Stimulated activated CD8-positive, alpha-beta memory T cell treated with anti-CD3 and anti-CD28 coated beads, Interleukin-15, amount 100 ng/mL, for 48 hours (primary cell): ENCODE measurements at places on chromosomes 6 and 20.
A peak's percentile ranks its signal among the peaks of the same experiment; 100 is the strongest.

- DNase-seq, result no peak
These were observed 519.7 kb upstream of the CDH4 start for GRCh38 chr20:60732322-60732721.

- no peak for DNase-seq
These were observed 261.5 kb downstream of the SLC24A3 start for GRCh38 chr20:19473922-19474286.

DNA sequence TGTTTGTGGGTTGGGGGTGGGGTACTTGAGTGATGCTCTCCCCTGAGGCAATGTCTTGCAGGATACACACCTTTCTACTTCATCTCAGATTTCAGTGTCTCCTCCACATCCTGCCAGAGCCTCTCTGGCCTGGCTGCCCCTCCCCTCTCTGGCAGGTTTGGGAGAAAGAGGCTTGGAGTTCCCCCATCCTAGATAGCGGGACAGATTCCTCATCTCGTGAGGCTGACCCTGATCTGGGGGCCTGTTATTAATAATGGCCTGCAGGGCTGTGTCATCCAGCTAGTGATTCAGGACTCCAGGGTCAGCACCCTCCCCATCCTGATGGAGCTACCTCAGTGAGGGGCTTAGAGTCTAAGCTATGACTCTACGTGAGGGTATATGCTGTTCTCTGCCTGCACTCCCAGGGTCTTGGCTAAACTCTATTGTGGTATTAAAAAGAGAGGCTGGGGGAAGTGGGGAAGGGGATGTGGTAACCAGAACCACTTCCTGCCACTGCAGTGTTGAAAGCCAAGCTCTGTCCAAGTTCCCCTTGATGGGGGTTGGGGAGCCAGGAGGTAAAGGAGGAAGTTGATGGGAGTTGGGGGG is 3.7 kb upstream of the MMP9 start:
- DNase-seq, result no peak

DNA sequence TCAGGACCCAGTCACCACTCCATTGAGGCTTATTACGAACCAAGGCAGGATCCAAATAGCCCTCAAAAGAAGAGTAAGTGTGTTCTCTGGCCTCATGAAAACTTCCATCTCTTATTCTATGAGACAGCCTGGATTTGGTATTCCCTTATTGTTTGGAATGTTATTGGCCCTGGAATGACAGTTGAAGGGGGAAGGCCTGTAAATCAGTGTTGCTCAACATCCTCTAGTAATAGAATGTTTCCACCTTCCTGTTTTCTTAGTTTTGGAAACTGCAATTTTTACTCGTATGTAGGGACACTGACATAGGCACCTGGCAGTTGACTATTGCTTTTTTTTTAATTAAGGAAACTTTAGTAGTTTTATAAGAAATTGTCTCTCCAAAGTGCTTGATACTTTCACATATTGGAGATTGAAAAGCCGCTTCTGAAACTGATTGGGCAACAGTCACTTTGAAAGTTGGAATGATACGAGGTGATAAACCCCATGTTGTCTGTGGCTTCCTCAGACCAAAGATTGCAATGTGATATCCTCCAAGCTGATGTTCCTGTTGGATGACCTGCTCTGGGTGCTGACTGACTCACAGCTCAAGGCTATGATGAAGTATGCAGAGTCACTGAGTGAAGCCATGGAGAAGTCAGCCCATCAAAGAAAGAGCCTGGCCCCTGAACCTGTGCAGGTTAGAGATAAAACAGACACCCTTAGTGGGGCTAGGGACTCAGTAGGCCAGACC is 43.1 kb downstream of the BLTP3A start:
- DNase-seq, result no peak

DNA sequence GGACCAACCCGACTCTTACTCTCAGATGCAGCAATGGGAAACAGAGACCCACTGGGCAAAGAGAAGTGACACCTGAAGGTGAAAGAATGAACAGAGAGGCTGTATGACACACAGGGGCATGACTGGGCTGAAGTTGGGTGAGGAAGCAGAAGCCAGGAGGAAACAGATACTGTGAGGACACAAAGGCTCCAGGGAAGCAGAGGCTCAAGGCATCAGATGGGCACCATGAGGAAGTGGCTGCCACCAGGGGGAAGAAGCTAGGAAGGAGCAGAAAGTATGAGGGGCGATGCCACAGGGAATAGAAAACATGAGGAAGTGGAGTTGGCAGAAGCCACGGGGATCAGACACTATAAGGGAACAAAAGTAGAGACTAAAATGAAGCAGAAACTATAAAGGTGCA is 30.9 kb upstream of the OCSTAMP start:
- DNase-seq, result no peak

DNA sequence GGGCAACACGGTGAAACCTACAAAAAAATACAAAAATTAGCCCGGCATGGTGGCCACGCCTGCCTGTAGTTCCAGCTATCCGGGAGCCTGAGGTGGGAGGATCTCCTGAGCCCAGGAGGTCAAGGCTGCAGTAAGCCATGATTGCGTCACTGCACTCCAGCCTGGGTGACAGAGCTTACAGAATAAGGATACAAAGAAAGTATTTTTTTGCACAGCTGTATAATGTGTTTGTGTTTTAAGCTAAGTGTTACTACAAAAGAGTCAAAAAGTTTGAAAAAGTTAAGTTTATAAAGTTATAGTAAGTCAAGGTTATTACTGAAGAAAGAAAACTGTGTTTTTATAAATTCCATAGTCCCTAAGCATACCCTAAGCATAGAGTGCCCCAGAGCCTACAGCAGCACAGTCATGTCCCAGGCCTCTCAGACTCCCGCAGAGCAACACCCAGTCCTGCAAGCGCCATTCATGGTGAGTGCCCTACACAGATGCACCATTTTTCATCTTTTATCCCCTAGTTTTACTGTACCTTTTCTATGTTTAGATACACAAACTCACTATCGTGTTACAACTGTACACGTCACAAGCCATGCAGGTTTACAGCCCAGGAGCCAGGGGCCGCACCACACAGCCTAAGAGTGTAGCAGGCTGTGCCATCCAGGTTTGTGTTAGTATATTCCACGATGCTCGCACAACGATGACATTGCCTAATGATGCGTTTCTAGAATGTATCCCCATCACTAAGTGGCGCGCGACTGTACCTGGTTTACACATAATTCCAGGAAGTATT is 22.4 kb downstream of the TAF4 start:
- DNase-seq, result no peak

GRCh38 chr6:68973066-68973465 is 338.0 kb downstream of the ADGRB3 start:
- DNase-seq, result no peak

DNA sequence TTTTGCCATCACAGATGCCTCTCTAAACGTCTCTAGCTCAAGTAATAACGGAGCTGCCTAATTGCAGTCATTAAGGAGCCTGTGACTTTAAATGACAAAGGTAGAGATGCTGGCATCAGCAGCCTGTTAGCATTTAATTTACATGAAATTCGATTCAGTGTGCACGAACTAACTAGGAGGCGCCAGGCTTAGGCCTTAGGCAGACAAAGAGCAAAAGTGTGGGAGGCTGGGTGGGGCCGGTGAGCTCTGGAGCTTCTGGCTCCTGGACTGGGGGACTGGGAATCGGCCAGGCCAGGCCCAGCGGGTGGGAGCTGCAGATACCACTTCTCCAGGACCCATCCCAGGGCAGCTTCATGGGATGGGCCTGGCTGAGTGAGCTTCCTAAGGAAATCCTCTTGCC is 170.0 kb upstream of the AGPAT4 start:
- DNase-seq, result no peak

- DNase-seq, result no peak
These were observed 193.1 kb upstream of the ARG1 start for GRCh38 chr6:131379948-131380347.

GRCh38 chr20:21505161-21505809 is 8.6 kb downstream of the NKX2-2 start:
- DNase-seq, result peak; percentile 65

DNA sequence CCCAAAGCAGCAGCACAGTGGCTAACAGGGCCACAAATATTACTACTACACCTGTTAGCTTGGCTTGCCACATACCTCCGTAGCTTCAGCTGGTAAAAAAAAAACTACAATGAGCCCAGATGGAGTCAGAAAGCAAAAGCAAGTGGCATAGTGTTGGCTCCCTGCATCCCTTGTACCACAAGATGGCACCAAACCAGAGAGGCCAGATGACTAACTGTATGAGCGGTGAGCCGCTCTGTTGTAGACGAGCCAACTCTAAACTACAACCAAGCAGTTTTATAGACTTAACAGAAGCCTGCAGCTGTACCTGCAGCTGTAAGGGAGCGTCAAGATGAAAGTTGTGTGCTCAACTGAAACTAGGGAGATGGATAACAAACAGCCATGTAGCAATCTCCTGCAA is 84.5 kb upstream of the MCHR2 start:
- DNase-seq, result no peak

GRCh38 chr6:27452496-27452897 is 20.4 kb downstream of the ZNF184 start:
- DNase-seq, result no peak

DNA sequence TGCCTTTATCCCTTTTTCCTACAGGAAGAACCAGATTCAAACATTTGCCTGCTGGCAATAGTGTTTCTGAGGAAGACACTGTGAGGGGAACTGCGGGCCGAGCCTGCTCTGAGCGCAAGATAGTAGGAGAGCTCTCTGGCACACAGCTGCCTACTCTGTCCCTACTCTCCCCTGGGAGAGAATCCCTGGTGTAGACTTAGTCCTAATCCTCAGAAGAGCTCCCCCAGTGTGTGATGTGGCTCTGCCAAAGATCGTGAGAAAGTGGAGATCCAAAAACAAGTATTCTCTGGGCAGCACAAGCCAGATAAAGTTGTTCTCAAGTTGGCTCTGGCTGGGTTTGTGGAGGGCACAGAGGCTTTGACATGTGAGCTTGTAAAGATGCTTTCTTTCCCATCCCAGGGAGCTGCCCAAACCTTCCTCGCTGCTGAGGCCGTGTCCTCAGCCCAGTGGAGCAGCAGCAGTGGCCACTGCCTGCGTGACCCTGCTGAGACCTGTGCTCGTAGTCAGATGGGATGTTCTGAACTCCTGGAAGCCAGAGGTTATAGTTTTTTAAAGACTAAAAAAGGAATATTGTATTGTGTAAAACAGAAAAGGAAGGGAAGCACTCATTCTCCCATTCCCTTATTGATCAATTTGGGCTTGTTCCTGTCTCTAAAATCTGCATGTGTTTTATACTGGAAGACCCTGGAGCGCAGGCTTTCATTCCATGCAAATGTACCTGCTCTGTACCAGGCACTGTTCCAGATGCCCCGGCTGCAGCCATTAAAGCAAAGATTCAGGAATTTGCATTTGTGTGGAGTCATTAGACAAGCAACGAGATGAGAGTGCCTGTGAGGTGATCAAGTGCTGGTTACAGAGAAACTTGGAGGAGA is 30.7 kb downstream of the PNLDC1 start:
- no peak for DNase-seq

DNA sequence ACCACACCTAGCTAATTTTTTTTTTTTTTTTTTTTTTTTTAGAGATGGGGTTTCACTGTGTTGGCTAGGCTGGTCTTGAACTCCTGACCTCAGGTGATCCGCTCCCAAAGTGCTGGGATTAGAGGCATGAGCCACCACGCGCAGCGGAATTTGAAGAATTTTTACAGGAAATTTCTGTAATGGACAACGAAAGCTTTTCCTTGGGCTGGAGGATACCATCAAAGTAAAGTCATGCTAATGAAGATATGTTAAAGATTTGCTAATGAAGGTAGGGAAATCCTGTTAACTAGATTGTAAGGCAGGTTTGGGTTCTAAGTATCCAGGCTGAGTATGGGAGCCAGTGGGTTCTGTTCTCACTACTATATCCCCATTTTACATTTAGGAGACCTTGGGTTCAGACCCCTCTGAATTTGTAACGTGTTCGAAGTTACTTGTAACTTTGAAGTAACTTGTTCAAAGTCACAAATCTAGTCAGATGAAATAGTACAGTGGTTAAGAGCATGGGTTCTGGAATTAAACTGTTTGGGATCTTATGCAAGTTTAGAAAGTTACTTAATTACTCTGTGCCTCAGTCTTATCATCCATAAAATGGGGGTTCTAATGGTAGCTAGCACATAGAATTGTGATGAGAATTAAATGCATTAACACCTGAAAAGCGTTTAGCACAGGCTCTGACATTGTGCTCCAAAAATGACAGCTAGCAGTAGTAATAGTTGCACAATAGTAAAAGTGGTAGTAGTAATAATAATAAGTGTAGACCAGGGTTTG is 123.4 kb upstream of the GPR6 start:
- no peak for DNase-seq

GRCh38 chr6:28080631-28081485 is 490 bp downstream of the ZNF165 start:
- DNase-seq, result peak; percentile 82

DNA sequence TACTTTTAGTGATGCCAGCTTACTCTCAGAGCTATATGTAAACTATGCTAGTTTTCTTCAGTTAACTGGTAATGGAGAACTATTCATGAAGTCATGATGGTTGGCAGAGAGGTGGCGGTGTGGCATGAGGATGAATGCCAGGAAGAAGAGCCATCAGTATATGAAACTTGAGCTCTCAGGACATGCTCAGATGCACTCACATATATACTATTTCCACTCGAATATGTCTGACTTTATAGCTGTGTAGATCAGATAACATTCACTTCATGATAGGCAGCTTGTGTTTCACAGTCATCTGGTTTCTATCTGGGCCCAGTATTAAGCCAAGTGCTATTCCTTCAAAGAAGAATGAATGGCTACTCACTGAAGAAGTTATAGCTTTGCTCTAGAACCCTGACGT is 46.2 kb upstream of the CEP85L start:
- no peak for DNase-seq
